ENCODE measurements at places on chromosomes 1 and 21.

DNA sequence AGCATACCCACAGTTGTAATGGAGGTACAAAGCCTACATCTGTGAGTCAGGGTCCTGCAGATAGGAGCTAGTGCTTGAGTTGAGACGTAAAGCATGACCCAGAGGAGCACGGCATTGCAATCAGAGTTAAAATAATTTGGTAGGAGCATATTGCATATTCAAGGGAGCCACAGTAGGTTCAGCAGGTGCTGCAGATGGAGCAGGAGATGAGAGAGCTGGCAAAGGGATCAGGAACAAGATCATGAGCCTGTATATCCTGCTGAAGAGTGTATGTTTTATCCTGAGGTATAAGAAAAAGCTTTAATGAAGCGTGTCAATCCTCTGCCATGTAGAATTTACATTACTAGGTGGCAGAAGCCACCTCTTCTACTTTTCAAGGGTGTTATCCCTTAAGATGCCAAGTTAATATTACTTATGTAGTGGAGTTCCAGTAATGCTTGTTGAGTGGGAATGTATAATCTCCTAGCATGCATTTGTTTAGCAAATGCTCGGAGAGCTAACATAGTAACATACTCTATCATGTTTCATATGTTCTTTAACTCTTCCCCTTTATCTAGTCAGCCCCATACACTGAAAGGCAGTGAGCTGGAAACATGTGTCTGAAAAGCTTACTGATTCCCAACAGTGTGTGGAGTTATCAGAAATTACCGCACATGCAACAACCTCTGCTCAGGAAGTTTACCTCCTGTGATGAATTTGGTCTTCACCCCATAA lies 300.3 kb downstream of the GRIK1 start:
- no peak for DNase-seq

DNA sequence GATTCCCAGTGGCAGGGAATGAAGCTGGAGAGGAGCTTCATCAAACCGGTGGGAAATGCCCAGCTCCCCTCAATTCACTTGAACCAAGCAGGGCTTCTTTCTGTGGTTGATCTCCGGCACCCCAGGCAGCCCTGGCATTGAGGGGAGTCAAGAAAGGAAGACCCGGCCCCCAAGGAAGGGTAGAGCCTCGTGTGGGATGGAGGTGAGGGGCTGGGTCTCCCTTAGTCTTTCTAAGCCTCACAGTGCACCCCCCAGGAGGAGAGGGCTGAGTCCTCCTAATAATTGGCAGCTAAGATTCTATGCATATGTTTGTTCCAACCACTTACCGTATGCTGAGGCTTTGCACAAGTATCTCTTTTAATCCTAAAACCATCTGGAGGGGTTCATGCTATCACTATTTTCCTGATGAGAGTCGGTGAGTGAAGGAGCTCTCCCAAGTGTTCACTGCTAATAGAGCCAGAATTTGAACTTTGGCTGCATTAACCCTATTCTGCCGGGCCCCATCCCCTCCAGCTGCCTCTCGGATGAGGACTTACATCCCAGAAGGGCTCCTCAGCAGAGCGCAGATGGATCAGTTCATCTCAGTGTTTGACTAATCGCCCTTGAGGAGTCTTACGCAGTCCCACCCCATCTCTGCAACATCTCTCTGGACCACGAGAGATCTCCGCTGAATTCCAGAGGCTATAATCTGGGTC lies 33.1 kb upstream of the TMEM51 start:
- DNase-seq = no peak

GRCh38 chr21:27653481-27653880 lies 686.6 kb upstream of the ADAMTS5 start:
- no peak for DNase-seq

- DNase-seq = no peak
These were observed 105.4 kb upstream of the PDC start for GRCh38 chr1:186566140-186566855.

DNA sequence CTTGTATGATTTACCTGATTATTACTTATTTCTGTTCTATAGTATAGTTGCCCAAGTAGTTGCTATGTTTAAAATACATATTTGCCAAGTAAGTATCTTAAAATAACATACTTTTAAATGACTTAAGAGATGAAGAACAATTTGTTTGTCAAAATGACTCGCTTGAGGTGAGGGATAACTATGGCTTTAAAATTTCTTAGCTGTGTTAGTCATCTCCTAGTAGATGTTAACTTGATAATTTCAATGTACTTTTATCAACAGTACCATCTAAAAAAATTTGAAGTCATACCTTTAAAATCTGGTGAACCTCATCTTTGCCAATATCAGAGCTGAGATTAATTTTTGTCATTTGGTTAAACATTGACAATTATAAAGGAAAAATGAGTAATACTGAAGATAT lies 37.7 kb downstream of the ODR4 start:
- DNase-seq = no peak

DNA sequence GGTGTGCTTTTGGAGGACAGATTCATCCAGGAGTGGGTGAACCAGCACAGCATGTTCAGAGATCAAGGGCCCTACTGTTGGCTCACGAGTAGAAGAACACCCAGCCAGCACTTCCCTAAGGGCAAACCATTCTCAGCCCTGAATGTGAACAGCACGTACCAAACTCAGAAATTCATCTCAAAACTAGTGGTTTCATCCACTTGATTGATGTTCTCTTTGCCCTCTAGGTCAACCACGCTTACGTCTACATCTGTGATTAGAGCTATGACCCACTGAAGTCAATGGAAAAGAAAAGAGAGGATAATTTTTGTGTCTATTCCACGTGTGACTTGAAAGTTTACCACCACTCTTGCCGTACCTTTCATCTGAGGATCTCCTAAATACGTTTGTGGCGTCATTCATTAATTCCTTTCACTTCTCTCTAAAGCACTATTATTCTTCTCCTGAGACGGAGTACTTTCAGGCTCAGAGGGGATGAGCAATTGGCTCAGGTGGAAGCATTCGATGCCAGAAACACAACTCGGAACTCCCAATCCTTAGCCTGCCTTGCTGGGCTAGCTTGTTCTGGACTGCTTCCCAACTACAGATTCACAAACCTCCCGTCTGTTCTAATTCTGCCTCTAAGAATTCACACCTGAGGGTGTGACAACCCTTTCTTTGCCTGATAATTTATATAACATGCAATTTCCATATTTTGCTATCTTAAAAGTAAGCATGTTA lies 57.3 kb upstream of the HIVEP3 start:
- DNase-seq = no peak

DNA sequence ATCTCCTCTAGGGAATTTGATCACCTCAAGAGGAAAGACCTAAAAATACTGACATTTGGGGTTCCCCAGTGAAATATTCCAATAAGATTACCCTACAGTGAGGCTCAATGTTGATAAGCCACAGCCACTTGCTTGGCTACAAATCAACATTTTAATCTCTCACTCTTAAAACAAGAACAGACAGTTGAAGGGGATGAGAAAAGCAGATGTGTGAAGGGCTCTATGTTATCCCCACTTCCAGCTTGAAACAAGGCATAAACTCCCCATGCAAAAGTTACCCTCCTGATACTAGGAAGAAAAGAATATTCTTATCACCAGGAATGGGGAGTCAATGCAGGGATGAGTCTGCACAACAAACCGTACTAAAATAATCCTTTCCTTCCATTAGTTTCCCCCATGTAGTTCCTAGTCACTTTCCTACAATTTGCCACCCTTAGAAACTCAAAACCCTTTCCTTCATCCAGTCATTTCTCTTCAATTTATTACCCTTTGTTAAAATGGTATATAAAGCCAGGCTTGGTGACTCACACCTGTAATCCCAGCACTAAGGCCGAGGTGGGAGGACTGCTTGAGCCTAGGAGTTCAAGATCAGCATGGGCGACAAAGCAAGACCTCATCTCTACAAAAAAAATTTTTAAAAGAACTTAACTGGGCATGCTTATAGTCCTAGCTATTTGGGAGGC lies 29.5 kb downstream of the LPGAT1 start:
- DNase-seq = no peak

DNA sequence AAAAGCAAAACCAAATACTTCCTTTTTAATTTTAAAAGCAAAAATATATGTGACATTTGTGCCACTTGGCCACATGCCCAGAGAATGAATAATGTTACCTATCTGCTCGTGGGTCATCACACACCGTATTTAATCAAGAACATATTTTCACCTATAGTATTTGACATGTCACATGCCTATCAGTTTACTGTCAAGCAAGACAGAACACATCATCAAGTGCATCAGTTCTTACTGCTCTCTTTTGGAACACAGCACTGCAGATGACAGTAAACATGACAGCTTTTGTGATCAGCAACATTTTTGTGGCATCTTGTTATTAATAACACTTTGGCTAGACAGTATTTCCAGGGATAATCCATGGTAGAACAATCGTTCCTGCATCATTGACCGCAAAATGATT lies 134.4 kb downstream of the LRRC7 start:
- no peak for DNase-seq

DNA sequence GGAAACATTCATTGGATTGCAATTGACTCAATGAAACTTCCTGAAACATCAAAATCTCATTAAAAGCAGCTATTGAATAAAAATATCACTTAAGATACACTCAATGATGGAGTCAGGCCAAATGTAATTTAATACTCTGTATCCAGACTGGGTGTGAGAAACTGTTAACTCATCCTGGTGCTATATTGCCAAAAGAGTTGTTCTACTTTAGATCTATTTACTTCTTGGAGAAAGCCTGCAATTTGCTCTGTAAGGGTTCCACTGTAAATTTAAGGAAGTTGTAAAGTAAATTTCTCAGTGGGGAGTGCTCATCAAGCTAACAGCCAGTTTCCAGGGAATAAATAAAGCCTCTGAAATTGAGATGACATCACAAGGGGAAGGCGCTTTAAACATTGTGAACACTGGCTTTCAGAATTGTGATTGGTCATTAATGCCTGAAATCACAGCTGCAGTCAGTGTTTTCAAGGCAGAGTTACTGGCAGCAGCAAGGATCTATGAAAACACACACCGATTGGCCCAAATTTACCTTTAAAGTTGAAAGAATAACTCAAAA lies 91.4 kb downstream of the OLFM3 start:
- no peak for DNase-seq

- no peak for DNase-seq
These were observed 15.1 kb upstream of the COP1 start for GRCh38 chr1:176222196-176222595.

DNA sequence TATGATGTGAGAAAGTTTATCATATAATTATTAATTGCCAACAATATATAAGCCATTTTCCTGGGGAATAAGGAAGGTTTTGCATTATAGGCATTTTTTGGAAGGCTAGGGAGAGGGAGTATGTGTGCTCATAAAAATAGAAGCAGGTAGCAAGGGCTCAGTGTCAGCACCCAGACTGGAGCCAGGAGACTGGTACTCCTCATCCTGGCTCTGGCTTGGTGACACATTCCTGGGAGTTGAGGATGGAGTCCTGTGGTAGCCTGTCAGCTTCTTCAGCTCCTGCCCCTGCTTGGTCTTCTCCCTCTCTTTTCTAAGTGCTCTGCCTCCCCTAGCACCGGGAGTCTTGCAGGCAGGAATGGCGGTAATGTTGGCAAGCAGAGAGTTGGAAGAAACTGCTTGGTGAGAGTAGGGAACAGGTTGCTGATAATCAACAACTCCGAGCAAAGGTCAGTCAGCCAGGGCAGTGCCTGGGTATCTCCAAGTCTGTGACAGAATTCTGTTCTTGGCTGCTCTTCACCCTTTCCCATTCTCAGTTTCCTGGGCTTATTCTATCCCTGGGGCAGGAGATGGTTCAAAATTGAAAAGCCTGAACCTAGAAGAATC lies 23.0 kb downstream of the GIPC2 start:
- DNase-seq = no peak

- no peak for DNase-seq
These were observed 42.2 kb upstream of the BCAR3 start for GRCh38 chr1:93723733-93724270.

- DNase-seq = no peak
These were observed 37.0 kb upstream of the POFUT2 start for GRCh38 chr21:45324489-45325205.

GRCh38 chr1:193931356-193931755 lies 744.9 kb upstream of the B3GALT2 start:
- no peak for DNase-seq

GRCh38 chr1:118077331-118078045 lies 107.5 kb downstream of the SPAG17 start:
- no peak for DNase-seq

DNA sequence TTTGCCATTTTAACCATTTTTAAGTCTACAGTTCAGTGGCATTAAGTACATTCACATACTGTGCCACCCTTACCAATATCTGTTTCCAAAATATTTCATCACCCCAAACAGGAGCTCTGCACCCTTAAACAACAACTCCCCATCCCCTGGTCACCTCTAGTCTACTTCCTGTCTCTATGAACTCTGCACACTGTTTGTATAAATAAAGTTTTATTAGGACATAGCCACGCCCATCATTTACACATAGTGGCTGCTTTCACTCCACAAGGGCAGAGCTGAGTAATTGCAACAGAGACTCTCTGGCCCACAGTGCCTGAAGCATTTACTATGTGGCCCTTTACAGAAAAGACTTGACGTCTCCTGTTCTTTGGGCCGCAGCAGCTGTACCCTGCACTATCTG lies 30.1 kb downstream of the KCNAB2 start:
- DNase-seq = no peak

- DNase-seq = no peak
These were observed 266.3 kb upstream of the KAZN start for GRCh38 chr1:14332158-14332557.

Data from CD4-positive, alpha-beta T cell treated with Interleukin-4 for 4 hours (primary cell).